ENCODE measurements at places on chromosomes 4 and X. TPM values are rescaled to one million over a fixed set of nuclear protein-coding genes. Genes with fewer than 3 reads are reported as not detected.

DNA sequence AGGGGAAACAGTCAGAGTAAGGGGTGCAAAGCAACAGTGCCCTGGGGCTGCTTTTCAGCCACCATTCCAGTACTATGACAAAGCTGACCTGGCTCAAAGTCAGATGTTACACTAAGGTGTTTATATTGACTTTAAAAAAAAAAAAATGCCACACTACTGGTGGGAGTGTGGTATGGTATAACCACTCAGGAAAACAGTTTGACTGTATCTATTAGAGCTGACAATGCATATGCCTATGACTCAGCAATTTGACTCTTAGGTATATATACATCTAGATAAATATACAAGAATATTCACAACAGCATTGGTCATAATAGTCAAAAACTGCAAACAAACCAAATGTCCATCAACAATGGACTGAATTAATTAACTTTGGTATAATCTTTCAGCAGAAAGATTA lies 15.0 kb downstream of the ASB9 start:
- no peak for DNase-seq

GRCh38 chr4:8123389-8123788 lies 35.2 kb downstream of the ABLIM2 start:
- no peak for DNase-seq

DNA sequence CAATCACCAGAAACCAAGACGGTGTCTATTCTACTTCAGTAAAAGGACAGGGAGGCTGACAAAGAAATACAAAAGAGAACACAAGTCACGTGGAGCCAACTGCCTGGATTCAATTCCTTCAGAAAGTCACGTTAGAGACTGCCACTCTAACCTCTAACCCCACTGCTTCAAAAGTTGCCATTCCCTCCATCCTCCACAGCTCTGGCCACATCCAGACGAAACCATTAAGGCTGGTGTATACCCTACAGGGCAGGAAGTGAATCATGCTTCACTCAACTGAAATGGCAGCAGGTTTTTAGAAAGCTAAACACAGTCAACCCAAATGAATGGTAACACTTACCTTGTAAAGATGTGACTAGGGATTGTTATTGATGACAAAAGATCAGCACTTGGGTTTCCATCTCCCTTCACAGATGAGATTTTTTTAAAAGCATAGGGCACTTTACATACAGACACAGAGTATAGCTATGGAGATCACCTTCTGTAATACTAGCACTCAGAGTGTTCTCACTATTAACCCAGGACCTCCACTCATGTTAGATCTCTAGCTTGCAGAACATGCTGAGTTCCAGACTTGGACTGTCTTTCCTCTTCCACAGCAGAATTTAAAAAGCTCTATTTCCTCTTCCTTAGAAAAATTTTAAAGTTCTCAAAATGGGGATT lies 37.4 kb downstream of the MAML3 start:
- no peak for DNase-seq

GRCh38 chrX:153380691-153381090 lies 20.5 kb downstream of the PNMA6E start:
- DNase-seq = no peak

GYG2 gene
- 3.8 TPM for total RNA-seq

RBMXL3 gene
- total RNA-seq = 0.29 TPM

DNA sequence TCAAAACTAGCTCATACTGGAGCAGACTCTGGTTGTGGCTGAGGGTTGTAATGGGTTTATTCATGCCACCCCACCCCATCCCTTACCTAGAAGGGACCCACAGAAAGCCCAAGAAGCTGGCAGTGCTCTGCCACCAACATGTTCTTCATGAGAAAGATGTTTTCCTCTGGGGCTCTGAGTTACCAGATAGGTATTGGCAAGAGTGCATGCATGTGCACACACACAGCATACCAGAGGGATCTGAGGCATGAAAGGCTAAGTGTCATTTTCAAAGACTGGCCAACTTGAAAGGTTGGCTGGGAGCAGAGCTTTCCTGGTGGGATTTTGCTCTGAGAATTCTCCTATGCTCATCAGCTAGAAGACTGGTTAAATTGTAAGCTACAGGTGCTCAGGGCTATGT lies 65.2 kb downstream of the PHOX2B start:
- DNase-seq = no peak

- no peak for DNase-seq
Observed at GRCh38 chr4:5963611-5964010, 54.6 kb downstream of the C4orf50 start.

DNA sequence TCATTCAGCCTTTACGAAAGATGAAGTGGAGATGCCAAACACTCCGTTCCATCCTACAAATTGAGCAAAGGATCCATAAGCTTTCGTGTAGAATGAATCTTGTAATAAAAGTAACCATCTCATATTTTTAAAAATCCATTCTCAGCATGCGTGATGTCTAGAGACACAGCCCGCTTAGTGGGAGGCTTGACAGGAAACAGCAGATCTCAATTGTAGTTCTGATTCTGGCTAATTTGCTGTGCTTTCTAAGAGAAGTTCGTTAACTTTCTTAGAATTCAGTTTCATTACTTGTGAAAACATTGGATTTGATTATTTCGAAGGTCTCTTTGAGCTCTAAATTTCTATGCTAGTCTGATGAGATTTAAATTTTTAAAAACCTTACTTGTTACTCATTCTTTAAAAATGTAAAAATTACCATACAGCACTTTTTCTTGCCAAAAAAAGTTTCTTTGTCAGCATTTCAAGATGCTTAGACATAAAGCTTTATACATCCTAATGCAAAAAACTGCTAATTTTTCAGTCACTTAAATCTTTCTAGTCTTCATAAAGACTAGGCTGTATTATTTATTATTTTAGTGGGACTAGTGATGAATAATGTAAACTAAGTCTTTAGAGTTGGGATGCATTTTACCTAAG lies 66.9 kb upstream of the NEIL3 start:
- no peak for DNase-seq

GRCh38 chr4:87011340-87012034 lies 76.7 kb downstream of the AFF1 start:
- DNase-seq = peak; percentile 28

DNA sequence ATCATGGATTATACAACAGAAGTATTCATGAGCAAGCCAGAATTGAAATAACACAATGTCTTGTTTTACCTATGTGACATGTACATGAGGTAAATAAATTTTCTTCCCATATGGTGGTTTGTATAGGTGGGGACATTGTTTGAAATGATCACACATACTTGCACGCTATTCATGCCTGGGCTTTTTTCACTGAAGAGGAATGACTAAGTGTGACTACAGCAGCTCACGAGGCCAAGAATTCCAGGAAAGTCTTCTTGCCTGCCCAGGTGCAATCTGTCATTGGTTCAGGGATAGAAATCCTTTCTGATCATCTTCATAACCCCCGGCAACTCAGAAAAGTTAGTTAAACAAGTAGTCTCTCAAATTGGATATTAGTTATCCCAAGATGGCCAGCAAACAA lies 36.3 kb upstream of the AREG start:
- DNase-seq = no peak

GRCh38 chr4:86909546-86910295 lies 17.5 kb upstream of the C4orf36 start:
- DNase-seq = no peak

DNA sequence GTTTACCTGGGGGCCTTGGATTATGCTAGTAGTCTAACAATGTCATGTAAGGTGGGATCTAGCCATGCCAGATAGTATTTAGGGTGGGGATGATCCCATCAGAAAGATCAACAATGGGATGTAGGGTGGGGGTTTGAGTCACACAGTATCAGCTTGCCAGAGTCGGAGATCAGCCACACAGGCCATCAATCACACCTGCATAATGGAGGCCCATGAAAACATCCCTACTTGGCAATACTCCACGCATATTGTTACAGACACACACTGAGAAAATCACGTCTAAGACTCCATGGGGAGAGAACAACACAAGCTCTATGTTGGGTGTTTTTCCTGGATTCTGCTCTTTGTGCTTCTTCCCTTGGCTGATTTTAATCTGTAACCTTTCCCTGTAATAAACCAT lies 49.5 kb upstream of the SLC25A4 start:
- no peak for DNase-seq

RBM46 gene
- total RNA-seq = not detected

DNA sequence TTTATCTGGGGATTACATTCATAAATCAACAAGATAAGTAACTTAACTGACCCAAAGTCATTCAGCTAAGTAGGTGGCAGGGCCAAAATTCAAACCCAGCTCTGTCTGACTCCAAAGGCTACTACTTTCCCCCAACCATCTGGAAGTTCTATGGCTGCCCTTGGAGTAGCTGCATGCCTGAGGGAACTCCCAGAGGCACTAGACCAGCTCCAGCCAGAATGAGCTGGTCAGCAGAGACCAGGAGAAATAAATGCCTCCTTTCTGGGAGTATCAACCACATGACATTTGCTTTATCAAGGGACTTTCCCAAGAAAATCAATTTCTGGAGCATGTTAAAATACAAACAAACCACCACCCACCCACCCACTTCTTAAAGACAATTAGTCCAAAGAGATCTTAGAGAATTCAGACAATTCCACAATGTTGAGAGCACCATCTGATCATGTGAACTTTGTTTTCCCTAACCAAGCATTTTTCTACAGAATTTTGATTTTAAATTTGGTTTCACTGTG lies 180.5 kb downstream of the EFHC2 start:
- DNase-seq = no peak

- no peak for DNase-seq
Observed at GRCh38 chr4:129708784-129709183, 612.8 kb downstream of the C4orf33 start.

DNA sequence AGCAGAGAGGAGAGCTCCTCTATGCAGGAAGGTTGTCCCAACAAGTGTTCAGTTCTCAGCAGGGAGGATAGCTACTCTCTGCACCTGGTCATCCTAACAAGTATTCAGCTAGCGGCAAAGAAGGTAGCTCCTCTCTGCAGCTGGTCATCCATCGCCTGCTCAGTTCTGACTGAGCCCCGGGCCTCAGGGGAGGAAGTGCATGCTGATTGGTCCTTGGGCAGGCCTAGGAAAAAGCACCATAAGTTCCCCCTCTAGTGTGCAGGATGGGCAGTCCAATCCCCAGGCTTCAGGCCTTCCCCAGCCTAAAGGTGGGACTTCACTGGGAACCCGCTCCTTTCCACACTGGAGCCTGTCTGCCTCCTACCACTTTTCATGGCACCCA lies 4.4 kb upstream of the FBXW7 start:
- DNase-seq = peak; percentile 42

MAGED4B gene
- total RNA-seq = not detected

- no peak for DNase-seq
Observed at GRCh38 chr4:62377700-62378099, 1177.6 kb downstream of the ADGRL3 start.

- no peak for DNase-seq
Observed at GRCh38 chr4:177128306-177128705, 181.4 kb upstream of the NEIL3 start.

INTU gene
- total RNA-seq = 4.2 TPM

DNA sequence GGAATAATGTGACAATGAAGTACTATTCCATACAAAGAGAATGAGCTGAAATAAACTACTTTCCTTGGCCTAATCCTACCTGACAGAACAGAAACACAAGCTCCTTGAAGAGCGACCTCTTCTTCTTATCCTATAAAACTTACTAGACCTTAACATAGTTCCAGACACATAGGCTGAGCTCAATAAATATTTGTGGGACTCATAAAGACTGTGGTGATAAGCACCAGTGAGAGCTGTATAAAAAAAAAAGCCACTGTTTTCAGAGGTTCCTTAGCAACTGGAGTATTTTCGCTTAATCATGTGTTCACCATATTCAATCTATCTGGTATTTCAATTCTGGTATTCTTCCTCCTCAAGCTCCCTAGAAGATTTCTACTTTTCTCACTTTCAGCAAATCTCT lies 1129.6 kb downstream of the STPG2 start:
- DNase-seq = no peak

CENPI gene
- 15.0 TPM for total RNA-seq

GRCh38 chr4:182778222-182778982 lies 138.8 kb downstream of the DCTD start:
- DNase-seq = no peak

AVPR2 gene
- not detected for total RNA-seq

ARMCX1 gene
- total RNA-seq = 0.38 TPM

CHM gene
- 5.5 TPM for total RNA-seq

GPRIN3 gene
- 0.02 TPM for total RNA-seq

CXCL6 gene
- total RNA-seq = not detected

GRCh38 chr4:140174543-140174942 lies 20.6 kb upstream of the MAML3 start:
- no peak for DNase-seq

DNA sequence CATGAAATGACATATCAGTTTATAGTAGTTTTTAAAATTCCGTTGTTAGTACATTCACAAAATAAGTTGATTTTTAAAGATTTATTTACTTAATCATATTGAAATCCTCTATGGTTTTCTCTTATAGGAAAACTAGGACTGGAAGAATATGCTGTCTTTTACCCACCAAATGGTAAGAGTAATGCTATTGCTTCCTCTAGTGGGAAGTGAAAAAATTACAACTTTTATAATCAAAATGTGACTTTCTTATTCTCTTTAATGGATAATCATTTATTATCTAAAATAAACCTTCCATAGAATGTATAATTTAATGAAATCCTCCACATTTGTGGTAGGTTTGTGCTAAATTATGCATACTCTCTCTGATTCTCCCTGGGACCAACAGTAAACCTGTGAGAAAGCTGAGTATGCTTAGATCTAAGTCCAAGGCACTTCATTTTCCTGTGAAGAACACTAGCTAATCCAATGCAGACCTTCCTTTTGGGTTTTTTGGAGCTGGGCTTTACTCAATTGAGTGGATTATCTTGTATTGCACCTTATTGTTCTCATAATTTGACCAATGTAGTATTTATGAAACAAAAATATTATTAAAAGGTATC lies 136.2 kb downstream of the TBC1D19 start:
- peak; percentile 21 for DNase-seq

GRCh38 chr4:168852933-168853713 lies 156.9 kb downstream of the CBR4 start:
- DNase-seq = no peak

ITGB1BP2 gene
- 2.6 TPM for total RNA-seq

- no peak for DNase-seq
Observed at GRCh38 chr4:5969336-5969735, 48.9 kb downstream of the C4orf50 start.

GRCh38 chr4:1686440-1687036 lies 2.4 kb upstream of the FAM53A start:
- DNase-seq = no peak

DDX53 gene
- 1.5 TPM for total RNA-seq

DNA sequence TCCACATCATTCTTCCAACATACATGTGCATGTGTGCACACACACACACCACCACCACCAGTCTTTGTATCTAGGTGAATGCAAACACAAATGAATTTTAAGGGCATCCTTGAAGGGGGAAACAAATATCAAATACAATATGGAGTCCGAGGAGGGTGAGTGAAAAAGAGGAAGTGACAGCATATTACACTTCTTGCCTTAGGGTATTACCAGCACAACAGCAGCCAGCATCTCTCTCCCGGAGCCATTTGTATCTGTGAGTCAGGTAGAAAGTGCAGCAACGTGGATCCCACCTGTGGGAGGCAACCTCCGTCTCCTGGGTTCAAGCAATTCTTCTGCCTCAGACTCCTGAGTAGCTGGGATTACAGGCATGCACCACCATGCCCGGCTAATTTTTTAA lies 483.2 kb downstream of the SMARCA1 start:
- DNase-seq = no peak

FGA gene
- 2.5 TPM for total RNA-seq

GRCh38 chr4:153790962-153791551 lies 2.2 kb upstream of the SFRP2 start:
- DNase-seq = no peak

OPN1MW2 gene
- not detected for total RNA-seq

- DNase-seq = no peak
Observed at GRCh38 chrX:19342331-19342906, 1.3 kb upstream of the PDHA1 start.

UGT2B11 gene
- not detected for total RNA-seq

GRCh38 chr4:175065228-175065627 lies 147.1 kb downstream of the ADAM29 start:
- no peak for DNase-seq
